ENCODE measurements at places on chromosomes 4 and X.

DNA sequence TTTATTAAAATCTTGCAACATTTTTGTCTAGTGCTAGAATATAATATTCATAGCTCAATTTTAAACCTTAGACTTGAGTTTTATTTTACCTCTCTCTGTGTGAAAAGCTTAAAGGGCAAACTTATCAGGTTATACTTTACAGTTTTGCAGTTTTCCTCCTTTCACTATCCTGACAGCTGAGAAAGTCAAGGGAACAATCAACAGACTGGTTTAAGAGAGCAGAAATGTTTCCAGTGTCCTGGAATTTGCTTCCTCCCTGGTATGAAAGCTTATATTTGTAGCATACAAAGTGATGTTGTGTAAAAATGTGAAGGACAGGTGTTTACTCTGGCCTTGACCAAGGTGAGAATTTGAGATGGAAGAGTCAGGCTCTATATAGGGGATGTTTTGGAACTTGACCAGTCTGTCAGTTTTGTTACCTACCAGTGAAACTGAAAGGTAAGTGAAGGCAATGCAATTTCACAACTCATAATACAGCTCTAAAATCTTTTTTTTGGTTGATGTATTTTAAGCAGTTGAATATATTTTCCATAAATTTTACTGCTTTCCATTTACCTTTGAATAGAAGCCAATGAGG, 64.6 kb downstream of the FHIP1A start:
- DNase-seq: no peak

DNA sequence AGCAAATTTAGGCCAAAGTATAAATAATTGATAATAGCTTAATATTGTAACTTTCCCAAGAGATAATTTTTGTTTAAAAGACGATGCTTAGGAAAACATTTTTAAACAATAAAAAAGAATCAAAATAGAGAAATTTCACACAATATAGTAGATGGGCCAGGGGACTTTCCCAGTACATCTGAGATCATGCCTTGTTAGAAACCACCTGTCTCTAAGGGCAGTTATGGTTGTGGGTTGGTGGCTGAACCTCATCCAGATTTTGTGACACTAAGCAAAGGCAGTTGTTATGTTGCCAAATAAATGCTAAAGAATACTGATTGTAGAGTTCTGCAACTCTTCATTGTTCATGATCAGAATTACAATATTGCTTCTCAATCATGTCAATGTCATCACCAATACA, 270.6 kb downstream of the BANK1 start:
- DNase-seq: no peak

DNA sequence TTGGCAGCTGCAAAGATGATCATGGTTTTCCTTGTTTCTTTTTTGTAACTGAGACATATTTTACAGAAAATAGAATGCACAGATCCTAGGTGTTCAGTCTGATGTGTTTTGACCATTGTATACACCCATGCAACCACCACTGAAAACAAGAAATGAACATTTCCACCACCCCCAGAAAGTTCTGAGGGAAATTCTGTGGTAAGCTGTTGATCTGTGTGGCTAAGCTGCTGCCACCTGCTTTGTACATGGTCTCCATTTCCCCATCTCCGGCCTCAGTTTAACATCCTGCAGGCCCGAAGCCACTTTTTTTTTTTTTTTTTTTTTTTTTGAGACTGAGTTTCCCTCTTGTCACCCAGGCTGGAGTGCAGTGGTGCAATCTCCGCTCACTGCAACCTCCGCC, 65.3 kb downstream of the NYX start:
- DNase-seq: no peak

DNA sequence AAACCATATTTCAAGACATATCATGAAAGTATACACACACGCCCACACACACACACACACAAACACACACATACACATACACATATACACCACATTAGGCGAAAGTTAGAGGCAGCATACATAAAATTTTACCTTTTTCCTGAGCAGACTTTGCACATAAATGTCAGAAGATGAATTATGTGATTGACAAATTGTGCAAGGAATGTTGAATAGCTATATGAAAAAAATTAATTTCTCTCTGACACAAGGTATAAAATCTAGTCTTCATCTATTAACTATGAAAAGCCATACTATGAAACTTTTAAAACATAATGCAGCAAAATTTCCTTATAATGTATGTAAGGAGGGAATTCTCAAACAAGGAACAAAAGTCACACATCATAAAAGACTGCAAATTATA, 24.4 kb downstream of the FSTL5 start:
- DNase-seq: no peak

GRCh38 chr4:152525878-152526277, 10.0 kb downstream of the FBXW7 start:
- no peak for DNase-seq

DNA sequence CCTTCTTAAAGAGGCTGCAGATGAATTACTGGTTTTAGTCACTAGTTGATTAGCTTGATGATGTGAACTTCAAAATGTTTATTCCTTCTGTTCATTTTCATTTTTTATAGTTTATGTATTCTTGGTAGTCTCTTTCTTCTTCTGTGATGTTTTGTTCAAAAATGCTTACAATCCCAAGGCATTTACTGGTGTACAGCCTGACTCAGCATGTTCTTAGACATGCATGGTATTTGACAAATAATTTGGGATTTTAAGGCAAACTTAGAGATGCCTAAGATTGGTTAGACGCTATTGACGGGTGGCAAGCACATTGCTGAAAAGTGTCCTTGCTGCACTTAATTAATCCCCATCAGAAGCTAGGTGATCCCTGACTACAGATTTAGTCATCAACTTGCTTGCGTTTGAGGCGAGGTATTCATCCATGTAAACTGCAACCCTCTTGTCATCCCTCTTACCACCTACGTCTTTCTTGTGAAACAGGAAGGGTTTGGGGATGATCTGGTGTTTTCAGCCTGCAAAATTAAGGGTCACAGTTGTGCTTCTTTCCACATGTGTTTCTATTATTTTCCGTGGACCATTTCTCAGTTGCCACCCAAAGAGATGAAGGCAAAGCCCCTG, 331.8 kb downstream of the DKK2 start:
- no peak for DNase-seq

GRCh38 chrX:27591938-27592337, 1.8 kb downstream of the DCAF8L2 start:
- no peak for DNase-seq

DNA sequence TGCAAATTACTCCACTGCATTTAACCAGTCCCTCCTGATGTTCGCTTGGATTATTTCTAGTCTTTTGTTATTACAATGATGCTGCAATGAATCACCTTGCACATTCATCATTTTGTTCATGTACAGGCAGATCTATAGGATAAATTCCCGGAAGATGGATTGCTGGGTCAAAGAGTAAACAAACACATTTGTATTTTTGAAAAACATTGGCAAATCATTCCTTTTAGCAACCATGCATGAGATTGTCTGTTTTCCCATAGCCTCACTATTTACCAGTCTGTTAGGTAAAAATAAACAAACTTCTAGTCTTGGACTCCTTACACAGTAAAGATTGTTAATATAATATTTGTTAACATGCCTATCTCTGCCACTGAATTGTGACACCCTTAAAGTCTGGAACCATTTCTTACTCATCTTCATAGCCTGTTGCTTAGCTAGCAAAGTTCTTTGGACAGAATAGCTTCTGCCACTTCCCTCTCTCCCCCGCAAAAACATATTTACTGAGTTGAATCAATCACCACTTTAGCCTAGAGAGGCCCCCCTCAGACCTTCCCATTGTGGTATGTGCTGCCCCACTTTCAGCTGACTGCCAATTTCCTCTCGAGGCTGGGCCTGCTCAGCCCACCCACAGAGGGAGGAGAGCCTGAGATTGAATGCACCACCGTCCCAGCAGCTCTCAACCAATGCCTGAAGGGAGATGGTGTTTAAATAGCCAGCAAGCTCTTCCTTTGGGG, 108.4 kb upstream of the ATXN3L start:
- DNase-seq: no peak

DNA sequence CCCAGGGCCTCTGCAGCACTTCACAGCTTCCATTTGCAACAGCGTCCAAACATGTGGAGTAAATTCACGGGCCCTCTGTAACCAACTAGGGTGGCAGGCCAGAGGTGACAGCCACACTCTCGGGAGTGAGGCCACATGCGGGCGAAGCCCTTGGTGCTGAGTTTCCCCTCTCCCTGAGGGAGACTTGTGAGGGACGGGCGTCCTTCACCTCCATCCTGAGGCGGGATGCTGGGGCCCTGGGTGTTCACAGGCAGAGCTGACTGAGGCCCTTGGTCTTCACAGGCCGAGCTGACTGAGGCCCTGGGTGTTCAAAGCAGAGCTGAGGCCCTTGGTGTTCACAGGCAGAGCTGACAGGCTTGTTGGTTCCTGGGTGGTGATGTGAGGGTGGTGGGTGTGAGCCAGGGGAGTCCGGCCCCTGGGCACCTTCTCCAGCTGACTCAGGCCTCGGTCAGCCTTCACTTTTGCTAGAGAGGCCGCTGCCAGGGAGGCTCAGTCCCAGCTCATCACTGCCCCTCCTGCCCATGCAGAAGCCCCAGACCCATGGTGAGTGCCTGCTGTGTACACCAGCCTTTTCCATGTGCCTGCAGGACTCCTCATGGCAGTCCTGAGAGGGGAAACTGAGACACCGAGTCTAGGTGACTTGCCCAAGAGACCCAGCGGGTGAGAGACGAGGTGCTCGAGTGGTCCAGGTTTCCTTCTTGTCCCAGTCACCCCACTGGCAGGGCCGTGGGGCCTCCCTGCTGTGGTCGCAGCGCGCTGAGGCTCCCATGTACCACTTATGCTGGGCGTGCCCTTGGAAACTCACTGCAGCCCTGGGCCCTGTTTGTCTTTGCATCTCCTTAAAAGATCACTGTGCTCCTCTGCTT, 8.5 kb downstream of the WFS1 start:
- DNase-seq: no peak

DNA sequence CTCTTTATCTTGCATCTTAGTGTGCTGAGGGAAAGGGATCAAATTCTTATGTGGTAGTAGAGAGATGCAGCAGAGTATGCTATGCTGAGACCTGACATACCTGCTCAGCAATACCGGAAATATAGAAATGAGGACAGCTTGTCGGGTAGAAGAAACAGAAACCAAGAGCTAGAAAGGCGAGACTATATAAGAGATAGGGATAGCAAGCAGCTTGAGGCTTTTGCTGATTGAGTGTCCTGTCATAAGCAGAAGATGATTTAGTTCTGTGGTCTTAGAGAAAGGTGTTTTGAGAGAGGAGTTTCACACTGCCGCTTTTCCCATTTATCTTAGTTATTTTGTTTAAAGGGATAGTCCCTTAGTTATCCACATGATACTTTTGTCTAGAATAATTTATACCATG, 31.7 kb downstream of the USP9X start:
- no peak for DNase-seq

GRCh38 chr4:63528256-63528991, 880.8 kb downstream of the TECRL start:
- DNase-seq: peak; percentile 13

DNA sequence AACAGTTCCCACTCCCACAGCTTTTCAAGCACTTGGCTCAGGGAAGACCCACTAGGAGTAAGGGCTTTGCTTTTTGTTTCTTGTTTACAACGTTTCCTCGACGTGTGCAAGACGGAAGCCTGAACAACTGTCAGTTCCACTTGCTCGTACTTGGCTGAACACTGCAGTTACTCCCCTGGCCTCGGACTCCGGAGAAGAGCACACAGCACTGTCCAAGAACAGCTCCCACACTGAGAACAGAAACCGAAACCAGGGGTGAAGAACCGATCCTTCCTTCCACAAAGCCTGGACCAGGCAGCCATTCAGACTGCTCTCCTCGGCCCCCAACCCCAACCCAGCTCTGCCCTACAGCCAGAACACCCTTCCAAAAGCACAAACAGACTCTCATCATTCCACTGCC, 25.5 kb downstream of the IRF2 start:
- DNase-seq: peak; percentile 68

GRCh38 chr4:37827802-37828321, 1.4 kb downstream of the PGM2 start:
- no peak for DNase-seq

DNA sequence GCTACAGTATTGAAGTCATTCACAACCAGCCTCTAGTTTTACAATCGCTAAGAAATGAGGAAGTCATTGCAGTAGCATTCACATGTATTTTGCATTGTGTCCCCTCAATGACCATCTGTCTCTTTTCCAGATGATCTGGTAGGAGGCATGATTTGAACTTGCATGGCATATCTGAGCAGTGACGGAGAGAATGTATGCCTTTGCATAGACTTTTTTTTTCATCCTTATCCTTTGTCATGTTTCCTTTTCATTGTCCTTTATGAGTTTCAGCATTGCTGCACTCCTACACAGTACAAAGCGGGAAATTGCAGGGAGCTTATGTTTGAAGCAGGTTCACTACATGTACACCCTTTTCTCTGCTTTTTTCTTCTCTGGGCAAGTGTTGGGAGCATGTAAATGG, 516.4 kb upstream of the GRIA3 start:
- DNase-seq: no peak

GRCh38 chr4:2301806-2302205, 39.9 kb upstream of the MXD4 start:
- no peak for DNase-seq

DNA sequence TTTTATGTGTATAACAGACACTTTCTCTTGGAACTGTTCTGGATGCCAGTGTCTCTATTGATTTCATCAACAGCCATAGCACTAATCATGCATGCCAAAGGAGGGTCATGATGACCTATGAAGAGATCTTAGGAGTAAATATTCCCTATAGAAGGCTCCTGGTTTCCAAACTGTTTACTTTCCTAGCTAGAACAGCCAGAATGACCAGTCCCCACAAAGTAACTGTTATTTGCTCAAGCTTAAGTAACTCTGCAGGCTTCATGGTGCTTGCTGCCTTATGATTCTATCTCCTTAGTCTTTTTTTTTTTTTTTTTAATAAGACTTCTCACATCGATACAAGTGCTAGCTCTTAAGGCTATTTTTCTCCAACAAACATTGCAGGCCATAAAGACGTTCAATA, 12.4 kb downstream of the S100G start:
- no peak for DNase-seq

- no peak for DNase-seq
Observed at GRCh38 chr4:164765833-164766232, 11.9 kb downstream of the SMIM31 start.

- DNase-seq: no peak
Observed at GRCh38 chr4:989722-990471, 3.1 kb downstream of the IDUA start.
